ENCODE measurements at places on chromosomes 3 and 15.

DNA sequence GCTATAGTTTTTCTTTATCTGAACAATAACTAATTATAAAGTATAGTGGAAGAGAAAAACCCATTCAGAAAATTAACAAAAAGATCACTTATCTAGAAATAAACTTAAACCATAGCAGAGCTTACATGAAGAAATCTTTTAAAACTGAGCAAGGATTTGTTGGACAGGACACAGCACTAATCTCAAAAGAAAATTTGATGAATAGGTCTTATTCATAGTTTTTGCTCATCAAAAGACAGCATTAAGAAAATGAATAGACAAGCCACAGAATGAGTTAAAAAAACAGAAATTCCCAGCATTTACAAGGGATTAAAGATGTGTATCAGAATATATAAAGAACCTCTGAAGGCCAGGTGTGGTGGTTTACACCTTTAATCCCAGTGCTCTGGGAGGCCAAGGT, 29.5 kb downstream of the PIK3CA start:
- no peak for DNase-seq

GRCh38 chr15:77557144-77557543, 75.6 kb downstream of the LINGO1 start:
- DNase-seq, result no peak

DNA sequence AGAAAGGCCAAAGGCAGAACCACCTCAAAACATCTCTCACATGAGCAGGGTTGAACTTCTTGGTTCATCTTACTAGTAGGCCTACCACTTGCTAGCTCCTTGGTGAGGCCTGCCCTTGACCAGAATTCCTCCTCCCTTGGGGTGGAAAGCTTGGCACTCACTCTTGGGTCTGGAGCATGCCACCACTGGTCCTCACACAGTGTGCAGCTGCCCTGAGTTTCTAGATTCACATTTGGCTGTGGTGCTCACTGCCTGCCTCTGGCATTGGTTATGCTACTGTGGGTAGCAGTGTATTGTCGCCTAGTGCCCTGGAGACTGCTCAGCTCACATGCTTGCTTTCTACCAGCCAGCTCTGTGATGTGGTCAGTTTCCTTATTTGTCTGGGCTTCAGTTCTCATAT, 23.7 kb downstream of the OXNAD1 start:
- no peak for DNase-seq

GRCh38 chr3:136042608-136043221, 77.2 kb downstream of the PPP2R3A start:
- peak; percentile 17 for DNase-seq

GRCh38 chr3:77329116-77329515, 289.2 kb downstream of the ROBO2 start:
- no peak for DNase-seq

- DNase-seq, result no peak
Measured at GRCh38 chr3:81199587-81199986, 561.9 kb downstream of the GBE1 start.
